Stimulated activated CD8-positive, alpha-beta memory T cell treated with anti-CD3 and anti-CD28 coated beads, Interleukin-4, amount 100 ng/mL, for 1 hour (primary cell): ENCODE measurements at places on chromosomes 2 and 18.
A peak's percentile ranks its signal among the peaks of the same experiment; 100 is the strongest.

- no peak for DNase-seq
These were observed 46.6 kb downstream of the HS6ST1 start for GRCh38 chr2:128271911-128272600.

DNA sequence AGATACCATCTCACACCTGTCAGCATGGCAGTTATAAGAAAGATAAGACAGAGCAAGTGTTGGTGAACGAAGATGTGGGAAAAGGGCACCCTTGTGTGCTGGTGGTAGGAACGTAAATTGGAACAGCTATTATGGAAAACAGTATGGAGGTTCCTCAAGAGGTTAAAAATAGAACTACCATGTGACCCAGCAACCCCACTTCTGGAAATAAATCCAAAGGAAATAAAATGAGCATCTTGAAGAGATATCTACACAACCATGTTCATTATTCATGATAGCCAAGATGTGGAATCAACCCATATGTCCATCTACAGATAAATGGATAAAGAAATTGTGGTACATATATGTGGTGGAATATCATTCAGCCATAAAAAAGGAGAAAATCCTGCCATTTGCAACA lies 26.9 kb downstream of the NGEF start:
- no peak for DNase-seq

- DNase-seq: no peak
These were observed 5.4 kb downstream of the KHK start for GRCh38 chr2:27091746-27092695.

GRCh38 chr2:145743011-145743410 lies 1223.1 kb upstream of the ZEB2 start:
- no peak for DNase-seq

- DNase-seq: no peak
These were observed 79.2 kb upstream of the MGAT5 start for GRCh38 chr2:134174711-134175110.

GRCh38 chr2:214410918-214411554 lies at the start of gene VWC2L:
TSS of gene VWC2L (plus strand) at chr2:214411054. CDS start at chr2:214414194, 3,140 bp downstream.
- peak; percentile 3 for DNase-seq

DNA sequence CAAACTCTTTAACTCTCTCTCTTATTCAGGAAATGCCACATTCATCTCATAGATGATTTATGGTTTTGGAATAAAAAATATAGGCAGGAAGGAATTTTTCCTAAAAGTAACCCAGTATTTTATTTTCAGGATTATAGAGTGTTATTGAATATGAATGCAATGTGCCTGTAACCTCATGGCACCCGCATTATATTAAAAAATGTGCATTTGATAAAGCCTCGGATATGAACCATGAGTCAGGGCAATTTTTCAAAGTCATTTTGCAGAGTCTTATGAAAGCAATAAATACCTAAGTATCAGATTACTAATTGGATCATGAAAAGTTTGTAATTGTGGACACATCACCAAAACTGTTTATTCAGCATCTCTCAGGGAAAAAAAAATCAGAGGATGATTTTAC lies 573.8 kb downstream of the TSN start:
- no peak for DNase-seq

GRCh38 chr2:174985614-174986013 lies 19.6 kb downstream of the CHN1 start:
- no peak for DNase-seq
